Epithelial cell of proximal tubule (primary cell): ENCODE measurements at places on chromosomes 2 and 18. TPM values are rescaled to one million over a fixed set of nuclear protein-coding genes. Genes with fewer than 3 reads are reported as not detected.
A peak's percentile ranks its signal among the peaks of the same experiment; 100 is the strongest.

DNA sequence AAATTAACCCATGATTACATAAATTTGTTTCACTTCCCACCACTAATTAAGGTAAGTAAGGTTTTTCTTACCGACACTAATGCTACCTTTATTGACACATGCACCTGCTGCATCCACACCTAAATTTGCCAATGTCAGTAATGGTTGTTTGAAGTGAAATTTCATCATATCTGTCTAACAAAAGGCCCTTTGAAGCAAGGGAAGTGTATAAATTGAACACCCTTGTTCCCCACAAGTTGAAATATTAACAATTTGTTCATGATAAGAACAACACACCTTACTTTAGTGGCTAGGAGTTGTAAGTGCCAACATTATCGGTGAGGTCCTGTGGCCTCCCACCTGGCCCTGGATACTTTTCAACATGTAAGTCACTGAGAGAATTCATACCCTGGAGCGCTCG is 116.3 kb upstream of the CDCA7 start:
- no peak for DNase-seq

DNA sequence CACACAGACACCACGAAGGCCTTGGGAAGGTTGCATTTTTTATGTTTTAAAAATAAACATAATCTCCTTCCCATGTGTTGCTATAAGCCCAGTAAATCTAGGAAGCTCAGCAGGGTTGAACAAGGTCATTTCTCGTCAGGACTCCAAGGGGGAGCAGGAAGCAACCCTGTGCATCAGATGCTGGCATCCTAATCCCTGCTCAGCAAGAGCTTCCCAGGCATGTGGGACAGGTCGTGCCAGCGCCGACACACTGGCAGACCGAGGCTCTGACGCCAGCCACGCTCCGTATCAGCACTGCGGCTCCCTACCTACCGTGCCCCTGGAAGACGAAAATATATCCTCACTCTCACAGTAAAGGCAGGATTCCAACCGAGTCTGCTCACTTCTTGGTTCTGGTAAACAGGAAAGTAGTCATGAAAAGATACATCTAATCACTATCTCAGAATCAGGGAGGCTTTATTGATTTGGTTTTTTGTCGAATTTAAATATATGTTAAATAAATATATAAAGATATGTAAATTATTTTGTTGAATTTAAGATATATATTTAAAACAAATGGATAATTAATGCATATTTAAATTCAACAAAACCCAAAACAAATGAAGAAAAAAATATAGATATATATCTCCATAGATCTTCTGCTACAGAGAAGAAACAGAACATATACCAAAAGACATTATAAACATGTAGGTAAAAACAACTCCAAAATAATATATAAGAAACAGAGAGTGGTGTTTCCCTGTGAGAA is 61.4 kb downstream of the TXNL1 start:
- DNase-seq = no peak

GRCh38 chr2:174607989-174608865 is 10.6 kb upstream of the WIPF1 start:
- DNase-seq = no peak

DNA sequence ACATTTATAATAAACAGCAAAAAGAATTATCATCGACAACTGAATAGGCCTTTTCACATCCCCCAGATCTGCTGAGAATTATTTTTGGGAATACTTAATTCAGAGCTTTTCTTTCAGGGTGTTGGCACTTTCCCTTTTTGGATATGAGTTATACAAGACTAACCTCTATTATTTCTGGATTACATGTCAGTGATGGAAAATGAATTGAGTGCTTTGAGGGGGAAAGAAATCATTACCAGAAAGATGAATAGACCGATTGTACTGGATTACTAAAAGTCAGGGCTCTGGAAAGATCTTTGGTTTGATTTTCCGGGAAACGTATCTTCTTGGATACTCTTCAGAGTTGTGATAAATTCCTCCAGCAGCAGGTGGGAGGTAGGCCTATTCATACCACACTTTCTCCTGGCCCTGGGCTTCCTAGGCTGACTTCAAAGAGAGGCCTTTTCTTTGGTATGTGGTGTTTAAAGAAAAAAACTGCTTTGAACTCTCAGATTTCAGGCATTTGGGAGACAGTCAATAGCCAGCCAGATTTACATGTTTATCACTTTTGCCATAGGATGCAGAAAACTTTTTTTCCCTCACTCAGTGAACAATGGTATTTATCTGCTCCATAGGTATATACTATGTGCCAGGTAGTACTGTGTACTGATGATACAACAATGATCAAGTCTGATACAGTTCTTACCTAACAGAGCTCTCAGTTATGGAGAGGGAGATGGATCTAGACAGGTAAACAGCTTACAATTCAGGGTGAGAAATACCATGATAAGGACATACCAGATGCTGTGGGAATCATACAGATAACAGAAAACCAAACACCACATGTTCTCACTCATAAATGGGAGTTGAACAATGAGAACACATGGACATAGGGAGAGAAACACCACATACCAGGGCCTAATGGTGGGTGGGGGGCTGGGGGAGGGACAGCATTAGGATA is 63.3 kb upstream of the ACTR3 start:
- DNase-seq = no peak

- DNase-seq = no peak
Measured at GRCh38 chr2:82675186-82675585, 1783.9 kb downstream of the SUCLG1 start.

- peak; percentile 23 for DNase-seq
Measured at GRCh38 chr2:75666911-75667310, 20.3 kb downstream of the MRPL19 start.

GRCh38 chr18:41949206-41949920 is 5.7 kb upstream of the PIK3C3 start:
- no peak for DNase-seq

GRCh38 chr2:120508567-120509041 is 162.7 kb downstream of the INHBB start:
- DNase-seq = no peak

GRCh38 chr2:151786483-151786882 is 41.7 kb downstream of the ARL5A start:
- DNase-seq = no peak

DNA sequence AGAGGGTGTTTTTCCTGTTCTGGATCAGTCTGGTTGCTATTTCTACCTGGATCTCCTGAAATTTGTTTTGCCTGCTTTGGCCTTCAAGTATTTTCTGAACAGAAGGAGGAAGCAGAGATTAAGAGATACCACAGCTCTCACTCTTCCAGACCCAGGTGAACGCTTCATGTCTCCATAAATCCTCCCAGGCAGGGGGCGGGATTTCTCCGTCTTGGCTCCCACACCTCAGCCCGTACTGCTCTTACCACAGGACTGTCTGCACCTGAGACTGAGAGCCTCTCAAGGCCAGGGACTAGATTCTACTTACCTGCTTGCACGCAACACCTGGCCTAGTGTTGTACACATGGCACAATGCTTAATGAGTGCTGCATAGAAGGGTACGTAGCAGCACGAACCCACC is 59.9 kb upstream of the LRPPRC start:
- DNase-seq = no peak

DNA sequence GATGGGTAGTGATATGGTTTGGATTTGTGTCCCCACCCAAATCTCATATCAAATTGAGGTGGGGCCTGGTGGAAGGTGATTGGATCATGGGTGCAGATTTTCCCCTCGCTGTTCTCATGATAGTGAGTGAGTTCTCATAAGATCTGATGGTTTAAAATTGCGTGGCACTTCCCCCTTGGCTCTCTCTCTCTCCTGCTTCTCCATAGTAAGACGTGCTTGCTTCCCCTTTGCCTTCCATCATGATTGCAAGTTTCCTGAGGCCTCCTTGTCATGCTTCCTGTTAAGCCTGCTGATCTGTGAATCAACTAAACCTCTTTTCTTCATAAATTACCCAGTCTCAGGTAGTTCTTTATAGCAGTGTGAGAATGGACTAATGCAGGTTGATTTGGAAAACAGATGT is 223.2 kb upstream of the APCDD1 start:
- DNase-seq = no peak

DNA sequence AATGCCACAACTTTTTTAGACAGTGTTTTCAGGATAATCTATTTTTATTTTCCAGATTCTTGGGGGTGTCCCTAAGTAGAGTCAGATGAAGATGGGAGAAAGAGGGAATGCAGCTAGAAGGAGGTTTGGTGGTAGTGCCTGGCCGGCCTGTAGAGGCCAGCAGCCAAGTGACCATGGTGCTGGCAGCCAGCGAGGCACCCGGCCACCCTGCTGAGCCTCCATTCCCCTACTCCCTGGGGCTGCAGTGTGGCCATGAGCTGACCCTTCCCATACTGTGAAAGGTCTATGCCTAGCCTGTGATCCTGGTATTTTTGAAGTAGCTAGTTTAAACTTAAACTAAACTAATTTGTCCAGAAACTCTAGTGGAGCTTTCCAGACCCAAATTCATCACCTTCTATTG is 268.6 kb downstream of the CYRIA start:
- DNase-seq = no peak

DNA sequence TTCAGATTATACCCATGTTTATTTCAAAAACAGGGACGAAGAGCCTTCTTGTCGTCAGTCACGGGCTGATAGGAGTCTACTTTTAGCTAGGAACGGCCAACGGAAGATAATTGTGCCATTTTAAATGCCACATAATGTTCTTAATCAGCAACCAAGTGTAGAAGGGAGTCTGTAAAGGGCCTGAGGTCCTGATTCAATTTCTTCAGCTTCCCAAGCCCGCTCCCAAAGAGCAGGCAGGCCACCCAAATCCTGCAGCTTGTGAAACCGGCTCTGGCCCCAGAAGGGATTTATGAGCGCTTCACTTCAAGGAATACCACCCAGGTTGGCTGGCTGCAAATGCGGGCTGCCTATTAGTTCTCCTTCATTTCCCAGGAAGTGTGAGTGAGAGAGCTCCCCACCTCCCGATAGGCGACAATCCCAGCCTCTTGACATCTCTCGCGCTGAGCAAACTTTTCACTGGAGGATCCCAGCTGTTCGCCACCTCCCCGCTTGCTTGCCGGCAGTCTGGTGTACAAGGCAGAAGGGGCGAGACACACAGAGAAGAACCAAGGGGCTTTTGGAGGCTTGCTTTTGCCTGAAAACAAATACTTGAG is 272.9 kb downstream of the CDH20 start:
- DNase-seq = no peak

GRCh38 chr2:234462218-234462992 is 34.5 kb downstream of the ARL4C start:
- DNase-seq = no peak

GRCh38 chr18:78296166-78296565 is 683.5 kb upstream of the SALL3 start:
- no peak for DNase-seq

DNA sequence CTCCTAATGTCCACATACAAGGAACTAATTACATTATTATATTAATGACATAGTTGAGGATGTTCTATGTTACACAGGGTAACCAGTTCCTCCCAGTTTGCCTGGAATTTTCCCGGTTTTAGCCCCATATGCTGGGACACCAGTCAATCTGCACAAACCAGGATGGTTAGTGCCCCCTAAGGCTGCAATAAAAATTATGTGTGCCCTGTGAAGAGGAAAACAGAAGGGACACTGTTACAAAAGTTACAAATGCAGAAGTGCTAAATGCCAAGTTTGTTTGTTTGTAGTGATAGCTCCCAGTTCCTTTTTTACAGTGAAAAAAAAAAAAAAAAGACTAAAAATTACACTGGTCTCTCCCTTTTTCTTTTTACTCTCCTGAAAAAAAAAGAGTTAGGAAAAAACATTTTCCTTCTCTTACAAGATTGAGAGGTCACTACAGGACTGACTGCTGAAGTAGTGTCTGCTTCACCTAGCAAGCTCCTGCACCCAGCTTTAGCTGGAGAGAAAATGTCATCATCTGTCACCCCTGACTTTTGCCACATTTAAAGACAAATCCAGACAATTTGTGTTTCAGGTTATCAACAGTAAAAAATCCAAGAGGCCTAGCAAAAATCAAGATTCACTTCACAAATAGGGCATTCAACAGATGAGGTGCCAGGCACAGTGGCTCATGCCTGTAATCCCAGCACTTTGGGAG is 3.2 kb downstream of the ANKRD44 start:
- no peak for DNase-seq

DNA sequence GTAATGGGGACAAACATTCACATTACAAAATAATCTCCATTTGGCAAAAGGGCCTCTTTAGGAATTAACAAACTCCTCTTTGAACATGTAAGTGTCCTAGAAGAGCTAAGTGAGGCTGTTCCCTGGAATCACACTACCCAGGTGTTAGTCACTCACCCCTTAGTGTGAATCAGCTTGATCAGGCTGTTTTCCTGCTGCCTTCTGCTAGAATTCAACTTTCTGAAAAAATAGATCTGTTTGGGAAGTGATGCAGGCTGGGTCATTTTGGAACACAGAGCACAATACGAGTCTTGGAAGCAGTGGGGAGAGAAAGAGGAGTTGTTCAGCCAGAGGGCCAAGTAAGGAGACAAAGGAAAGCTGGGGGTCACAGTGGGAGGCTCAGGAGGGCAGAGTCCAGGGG is 40.0 kb downstream of the TTC32 start:
- DNase-seq = no peak

- DNase-seq = no peak
Measured at GRCh38 chr2:54574107-54574859, 118.2 kb downstream of the SPTBN1 start.

- peak; percentile 4 for DNase-seq
Measured at GRCh38 chr18:8375249-8375648, 234.0 kb upstream of the RAB12 start.

DNA sequence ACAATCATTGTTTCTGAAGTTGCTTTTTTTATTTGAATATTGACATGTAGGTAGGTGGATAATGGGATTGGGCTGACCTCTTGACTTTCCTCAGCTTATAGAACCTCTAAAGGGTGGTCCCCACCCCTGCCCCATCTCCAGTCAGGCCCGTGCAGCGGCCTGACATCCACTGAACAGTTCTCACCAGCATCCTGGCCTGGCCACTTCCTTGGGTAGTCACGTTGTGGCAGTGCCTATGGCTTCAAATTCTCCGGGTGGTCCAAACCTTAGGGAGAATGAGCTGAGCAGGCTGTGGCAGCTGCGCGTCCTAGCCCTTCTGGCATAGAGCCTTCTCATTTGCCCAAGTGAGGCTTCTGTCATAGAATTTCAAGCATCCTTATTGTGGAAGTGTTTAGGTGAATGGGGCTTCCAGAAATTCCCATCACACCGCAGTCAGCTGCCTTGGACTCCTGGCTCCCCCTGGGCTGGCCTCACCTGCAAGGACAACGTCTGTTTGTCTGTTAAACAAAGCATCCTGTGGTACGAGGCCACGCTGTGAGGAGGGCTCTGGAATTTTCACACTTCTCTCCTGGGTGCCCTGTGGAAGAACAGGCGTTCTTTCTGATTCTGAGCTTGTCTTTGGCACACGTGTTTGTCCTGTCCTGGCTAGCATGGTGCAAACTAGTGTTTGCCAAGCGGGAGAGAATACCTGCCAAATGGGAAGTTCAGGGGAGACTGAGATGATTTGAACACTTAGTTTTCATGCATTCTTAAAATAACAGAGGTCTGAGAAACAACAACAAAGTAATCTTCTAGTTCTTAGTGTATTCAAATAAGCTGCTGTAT is 31.8 kb upstream of the OTOS start:
- no peak for DNase-seq

GRCh38 chr18:55783921-55784320 is 195.9 kb upstream of the TCF4 start:
- DNase-seq = no peak

TMEM247 gene
- total RNA-seq = not detected in 2 replicates

EGR4 gene
- total RNA-seq = 0.07 TPM in 1 of 2 replicates, not detected in the other

SKOR2 gene
- not detected in 2 replicates for total RNA-seq

CCDC102B gene
- 0.17 and 0.43 TPM in 2 replicates for total RNA-seq

INPP1 gene
- total RNA-seq = 6.5 and 8.7 TPM in 2 replicates

SH3BP4 gene
- total RNA-seq = 64.0 and 67.6 TPM in 2 replicates

SERPINB12 gene
- total RNA-seq = not detected in 2 replicates

IMMT gene
- total RNA-seq = 78.1 and 98.3 TPM in 2 replicates

RPRM gene
- total RNA-seq = not detected in 2 replicates

ZNF804A gene
- total RNA-seq = not detected in 2 replicates

TDRD15 gene
- not detected in 2 replicates for total RNA-seq

CYB5A gene
- 91.3 and 140 TPM in 2 replicates for total RNA-seq

ASNSD1 gene
- total RNA-seq = 24.3 and 36.5 TPM in 2 replicates
